ENCODE measurements at places on chromosomes 1 and 21.

- DNase-seq = no peak
Observed at GRCh38 chr1:114753143-114753542, 4.6 kb downstream of the CSDE1 start.

DNA sequence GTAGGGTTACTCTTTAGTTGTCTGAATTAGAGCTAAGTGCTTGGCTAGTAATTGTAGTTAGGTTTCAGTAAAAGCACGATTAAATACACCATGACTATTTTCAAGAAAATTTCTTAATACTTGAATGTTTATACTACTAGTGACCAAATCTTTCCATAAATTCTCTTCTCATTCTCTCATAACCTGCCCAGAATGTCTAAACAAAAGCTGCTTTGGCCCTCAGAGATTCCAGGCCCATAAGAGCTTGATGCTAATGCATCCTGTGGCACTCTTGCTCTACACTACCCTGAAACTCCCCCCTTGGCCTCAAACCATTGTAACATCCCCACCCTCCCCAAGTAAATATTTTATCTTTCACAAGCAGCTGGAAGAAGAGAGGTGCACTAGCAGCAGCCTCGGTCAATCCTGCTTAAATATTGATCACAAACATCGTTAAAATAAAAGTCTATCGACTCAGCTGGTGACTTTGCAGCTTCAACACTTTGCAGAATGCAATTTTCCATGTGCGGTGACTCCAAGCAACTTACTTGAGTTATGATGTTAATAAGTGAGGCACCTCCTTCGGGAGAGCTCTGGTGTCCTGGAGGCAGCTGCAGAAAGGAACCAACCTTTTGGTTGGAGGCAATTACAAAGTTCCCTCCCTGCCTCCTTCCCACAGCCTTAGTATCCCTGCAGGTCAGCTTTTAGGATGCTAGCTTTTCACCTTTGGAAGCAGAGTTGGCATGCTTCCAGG, 315.6 kb upstream of the PLXNA2 start:
- DNase-seq = no peak

DNA sequence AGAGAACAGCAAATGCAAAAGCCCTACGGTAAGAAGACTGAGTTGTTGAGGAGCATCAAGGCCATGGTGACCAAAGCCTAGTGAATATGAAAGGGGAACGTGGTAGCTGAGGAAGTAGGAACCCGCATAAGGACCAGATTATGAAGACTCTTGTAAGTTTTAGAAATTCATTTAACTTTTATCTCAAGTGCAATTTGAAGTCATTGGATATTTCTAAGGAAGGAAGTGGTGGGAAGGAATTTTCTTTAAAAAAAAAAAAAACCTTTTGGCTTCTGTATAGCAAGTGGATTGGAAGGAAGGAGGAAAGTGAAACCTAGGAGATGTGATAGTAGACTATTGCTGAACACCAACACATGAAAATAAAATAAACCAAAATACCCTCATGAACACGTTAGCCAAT, 119.0 kb downstream of the TNFSF18 start:
- no peak for DNase-seq

DNA sequence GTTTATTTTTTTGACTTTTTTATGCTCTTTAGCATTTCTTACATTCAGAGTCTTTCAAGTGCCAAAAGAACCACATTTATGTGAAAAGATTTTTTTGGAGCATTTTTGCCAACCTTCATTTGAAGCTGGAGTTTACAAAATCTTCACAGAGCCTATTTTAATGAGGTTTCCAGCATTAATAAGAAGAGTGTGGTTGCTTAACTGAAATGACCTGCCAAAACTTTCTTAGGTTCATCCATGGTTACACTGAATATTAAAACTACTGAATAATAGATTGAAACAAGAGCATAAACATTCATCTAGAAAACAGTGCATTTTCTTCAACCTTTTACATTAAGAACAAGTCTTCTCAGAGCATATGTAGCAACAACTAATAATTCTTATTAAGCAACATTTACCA, 672.3 kb upstream of the CXADR start:
- DNase-seq = no peak

GRCh38 chr1:186286615-186287315, 88.3 kb downstream of the TPR start:
- DNase-seq = no peak

DNA sequence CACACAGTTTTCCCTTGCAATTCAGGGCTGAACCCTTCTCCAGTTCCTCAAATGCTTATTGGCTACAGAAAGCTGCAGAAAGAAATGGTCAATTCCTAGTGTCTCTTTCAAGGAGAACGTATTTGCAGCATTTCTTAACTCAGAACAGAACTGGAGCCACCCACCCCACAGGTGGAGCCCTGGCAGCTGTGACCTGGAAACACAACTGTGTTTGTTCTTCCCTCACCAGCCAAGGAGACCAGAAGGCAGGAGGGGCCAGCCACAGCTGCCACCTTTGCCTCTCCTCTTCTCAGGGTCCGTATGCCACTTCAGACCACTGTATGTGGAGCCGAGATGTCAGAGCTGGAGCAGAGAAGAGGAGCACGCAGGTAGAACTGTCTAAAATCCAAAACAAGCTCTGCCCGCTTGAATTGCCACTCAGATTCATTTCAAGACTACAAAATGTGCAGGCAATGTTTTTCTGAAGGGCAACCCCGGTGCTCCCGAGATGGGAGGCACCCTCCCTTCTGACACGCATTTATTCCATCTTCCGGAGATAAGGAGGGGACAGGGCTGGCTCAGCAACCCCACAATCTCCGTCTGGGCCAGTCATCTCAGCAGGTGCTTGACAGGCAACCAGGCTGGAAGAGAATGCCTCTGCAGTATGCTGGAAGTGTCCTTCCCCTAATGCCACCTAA, 16.7 kb downstream of the CD247 start:
- no peak for DNase-seq

GRCh38 chr21:41655259-41655658, 111.6 kb downstream of the RIPK4 start:
- no peak for DNase-seq

Data from right lung (tissue), 10 donors.